Smooth muscle cell of bladder (primary cell): ENCODE measurements at places on chromosomes 2 and 18. TPM values are rescaled to one million over a fixed set of nuclear protein-coding genes. Genes with fewer than 3 reads are reported as not detected.

Gene ZNF2
- total RNA-seq = 6.1 and 9.8 TPM in 2 replicates

Gene KCNJ3
- not detected in 2 replicates for total RNA-seq

Gene TMEM247
- not detected in 2 replicates for total RNA-seq

Gene IL1RL2
- total RNA-seq = 0.85 and 1.5 TPM in 2 replicates

Gene C1QL2
- not detected in 2 replicates for total RNA-seq

Gene POTEC
- under 0.01 TPM in 1 of 2 replicates, not detected in the other for total RNA-seq
